ENCODE measurements at places on chromosomes 7 and 10. TPM values are rescaled to one million over a fixed set of nuclear protein-coding genes. Genes with fewer than 3 reads are reported as not detected.

PNLIPRP3 gene
- total RNA-seq = not detected

ARHGEF5 gene
- total RNA-seq = 0.63 TPM

BICC1 gene
- 74.9 TPM for total RNA-seq

SLC13A1 gene
- total RNA-seq = not detected

TMEM139 gene
- total RNA-seq = 0.09 TPM

CUTC gene
- 11.8 TPM for total RNA-seq
